NCI-H1694 (cell line): ENCODE measurements at places on chromosomes 7 and 10.

DNA sequence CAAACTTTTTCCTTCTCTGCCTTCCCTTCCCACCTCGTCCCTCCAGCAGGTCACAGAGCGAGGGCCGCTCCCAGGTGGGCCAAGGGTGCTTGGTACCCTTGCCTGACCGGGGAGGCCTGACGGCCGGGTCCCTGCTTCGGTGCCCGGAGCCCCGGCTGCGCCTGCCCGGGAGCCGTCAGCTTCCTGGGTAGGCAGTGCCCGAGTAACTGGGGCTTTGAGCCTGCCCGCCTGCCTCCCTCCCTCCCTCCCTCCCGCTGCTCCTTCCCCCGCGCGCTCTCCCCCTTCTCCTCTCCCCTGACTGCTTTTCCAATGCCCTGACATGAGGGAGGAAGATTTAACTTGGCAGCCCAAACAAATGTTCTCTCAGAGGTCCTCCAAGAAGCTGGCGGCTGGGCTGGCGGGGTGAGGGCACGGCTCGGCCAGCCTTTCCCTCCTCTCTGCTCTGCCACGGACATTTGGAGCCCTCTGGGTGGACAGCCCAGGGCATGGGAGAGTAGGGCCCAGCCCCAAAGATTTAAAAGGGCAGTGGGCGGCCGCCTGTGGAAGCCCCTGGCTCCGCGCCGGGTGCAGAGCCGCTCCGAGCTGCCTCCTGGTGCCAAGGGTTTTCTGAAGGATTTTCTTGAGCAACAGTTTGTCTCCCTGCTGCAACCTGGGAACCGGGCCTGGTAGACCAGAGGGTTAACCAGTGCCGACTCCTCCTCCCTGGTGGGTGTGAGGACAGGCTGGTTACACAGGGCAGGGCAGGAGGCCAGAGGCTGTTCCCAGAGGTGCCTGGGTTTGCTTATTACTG is 2.0 kb downstream of the ZMIZ1 start:
- peak; percentile 53 for DNase-seq

DNA sequence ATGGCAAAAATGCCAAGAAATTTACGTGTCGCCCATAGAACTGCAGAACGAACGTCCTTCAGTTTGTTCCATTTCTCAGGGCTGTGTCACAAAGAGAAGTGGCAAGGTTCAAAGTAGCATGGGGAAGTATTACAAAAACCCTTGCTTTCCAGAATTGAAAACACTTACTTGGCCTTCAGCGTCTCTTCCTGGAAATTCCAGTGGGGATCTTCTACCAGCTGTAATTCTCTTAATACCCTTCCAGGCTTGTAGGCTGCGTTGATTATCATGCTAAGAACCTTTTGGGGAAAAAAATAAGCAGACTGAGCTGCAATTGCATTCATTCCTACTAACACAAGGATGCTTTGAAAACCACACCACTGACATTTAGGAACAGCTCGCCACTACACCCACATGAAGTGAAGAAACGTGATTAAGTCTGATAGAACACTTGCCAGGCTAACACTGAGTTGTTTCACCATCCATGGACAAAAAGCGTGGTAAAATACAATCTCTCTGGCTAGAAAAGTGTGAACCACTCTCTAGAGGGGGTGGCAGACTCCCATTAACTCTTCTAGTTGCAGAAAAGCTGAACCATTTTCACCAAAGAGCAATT is 222.3 kb downstream of the SFMBT2 start:
- no peak for DNase-seq

DNA sequence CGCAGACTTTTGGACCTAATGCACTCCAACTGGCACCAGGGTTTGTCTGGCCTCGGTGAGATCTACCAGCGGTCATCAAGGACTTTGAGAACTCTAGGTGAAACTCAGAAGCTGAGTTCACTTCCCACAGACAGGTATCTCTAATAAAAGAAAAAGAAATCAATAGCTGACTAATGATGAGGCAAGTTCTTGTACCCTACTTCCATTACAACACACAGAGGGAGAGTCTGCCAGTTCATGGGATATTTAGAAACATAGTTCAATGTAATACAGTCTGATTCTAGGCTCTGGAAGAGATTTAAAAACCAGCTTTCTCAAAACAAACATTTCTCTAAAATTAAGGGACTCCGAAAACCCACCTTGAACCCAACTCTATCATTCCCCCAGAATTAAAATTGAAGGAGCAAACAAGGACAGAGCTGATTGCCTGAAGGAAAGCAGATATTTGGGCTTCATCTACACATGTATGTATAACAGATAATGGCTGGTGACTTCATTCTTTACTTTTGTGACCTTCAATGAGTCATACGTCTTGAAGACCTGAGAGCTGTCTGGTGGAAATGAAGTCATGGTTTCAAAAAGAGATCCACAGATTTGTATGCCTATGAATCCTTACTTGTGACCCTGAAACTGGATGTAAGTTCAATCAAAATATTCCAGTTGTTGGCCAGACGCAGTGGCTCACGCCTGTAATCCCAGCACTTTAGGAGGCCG is 2.7 kb upstream of the PNLIPRP1 start:
- DNase-seq = no peak

DNA sequence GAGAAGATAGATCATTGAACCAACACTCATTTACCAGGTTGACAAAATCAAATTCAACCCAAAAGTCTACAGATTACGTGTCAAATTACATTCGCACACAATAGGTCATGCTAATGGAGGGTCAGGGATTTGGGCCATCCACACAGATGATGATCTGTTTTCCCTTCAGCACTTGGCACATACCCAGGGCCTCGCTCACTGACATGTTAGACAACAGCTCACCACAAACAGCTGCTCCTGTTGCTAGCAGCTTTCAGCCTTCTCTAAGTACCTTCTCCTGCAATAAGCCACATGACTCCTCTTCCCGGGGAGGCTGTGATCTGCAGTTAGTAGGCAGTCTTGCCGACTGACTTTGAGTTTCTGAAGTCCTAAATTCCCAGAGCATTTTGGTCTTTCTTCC is 18.4 kb downstream of the NKX2-3 start:
- peak; percentile 73 for DNase-seq

DNA sequence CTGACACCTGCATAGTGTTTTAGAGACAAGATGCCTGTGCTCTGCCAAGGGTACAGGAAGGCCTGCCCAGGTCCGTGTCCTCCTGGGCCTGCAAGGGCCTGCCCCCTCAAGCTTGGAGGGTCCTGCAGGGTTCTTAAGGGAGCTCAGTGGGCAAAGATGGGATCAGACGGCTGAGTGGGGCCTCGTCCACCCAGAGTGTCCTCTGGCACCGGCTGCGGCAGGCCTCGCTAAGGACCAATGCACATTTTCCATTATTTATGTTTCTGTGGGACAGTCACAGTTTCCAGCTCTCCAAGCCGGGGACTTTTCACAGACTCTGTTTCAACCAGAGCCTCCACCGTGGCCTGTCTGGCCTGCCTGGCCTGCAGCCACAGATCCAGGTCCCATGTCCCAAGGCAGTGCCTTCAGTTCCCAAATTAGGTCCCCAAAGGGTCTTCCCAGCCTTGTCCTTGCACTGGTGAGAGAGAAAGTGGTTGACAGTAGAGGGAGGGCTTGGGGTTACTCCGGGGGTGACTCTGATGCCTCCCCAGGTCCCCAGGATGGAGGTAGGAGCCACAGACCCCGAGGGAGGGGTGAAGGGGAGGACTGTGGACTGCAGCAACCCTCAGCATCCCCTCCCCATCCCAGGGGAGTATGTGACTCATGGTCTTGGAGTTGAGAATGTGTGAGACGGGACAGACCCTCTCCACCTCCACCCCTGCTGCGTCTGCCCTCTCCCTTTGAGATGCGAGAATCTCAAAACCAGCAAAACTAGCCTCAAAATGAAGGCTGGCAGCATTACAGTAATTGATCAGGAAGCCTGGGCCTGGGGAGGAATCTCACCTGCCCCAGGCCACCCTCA is 14.8 kb downstream of the MYL10 start:
- no peak for DNase-seq

DNA sequence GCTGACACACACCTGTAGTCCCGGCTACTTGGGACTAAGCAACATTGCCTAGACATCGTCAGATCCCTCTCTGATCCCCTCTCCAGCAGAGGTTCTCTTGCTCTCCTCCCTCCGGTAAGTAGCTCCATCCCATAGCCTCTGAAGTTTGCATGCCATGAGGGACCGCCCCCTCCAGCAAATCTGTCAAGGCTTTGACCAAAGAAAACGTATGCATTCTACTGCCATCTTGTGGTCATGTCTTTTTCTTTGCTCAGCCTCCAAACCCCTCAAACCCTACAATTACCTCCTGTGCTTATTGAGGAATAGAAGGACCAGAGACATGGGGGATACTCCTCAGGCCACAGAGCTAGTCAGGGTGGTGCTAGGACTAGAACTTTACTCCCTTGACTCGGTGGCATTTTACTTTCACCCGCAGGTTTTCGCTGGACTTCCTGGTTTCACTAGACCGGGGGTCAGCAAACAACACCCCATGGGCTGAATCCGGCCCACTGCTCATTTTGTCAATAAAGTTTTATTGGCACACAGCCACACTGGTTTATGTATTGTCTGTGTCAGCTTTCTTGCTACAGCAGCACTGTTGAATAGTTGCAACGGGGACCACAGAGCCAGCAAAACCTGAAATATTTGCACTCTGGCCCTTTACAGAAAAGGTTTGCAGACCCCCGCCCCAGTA is 202.6 kb upstream of the FOXK1 start:
- DNase-seq = peak; percentile 67

DNA sequence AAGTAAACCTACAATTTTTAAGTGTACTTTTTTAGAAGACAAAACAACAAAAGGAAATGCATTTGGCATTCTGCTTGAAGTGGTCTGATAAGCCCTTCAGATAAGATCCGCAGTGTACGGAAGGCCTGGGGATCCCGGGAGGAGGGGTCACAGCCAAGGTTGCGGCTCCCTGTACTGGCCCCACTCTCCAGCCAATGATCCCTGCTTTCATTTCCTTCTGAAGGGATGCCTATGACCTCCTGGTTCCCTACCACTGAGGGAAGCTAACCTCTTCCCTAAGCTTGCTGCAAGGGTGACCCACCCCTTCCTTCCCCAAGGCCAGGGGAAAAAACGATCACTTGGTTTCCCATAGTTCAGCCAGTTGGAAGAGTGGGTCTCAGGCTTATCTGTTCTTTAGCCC is 5.3 kb downstream of the DENND2A start:
- DNase-seq = no peak

DNA sequence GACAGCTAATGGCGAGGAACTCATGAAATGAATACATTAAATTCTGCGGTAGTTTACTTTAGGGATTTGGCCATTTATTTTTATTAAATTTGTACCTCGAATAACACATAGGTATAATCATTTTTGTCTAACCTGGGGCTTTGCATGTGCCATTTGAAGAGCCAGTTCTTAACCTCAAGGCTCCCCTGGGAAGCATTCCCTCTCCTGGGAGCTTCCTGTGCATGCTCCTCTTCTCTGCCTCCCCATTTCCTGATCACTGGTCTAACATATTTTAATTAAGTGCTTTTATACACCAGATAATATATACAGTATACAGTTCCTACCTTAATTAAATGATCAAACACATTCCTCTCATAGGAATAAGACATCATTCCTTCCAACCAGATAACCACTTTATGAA is 183.9 kb upstream of the FZD1 start:
- DNase-seq = no peak

GRCh38 chr7:19293431-19293830 is 148.2 kb upstream of the FERD3L start:
- DNase-seq = no peak

DNA sequence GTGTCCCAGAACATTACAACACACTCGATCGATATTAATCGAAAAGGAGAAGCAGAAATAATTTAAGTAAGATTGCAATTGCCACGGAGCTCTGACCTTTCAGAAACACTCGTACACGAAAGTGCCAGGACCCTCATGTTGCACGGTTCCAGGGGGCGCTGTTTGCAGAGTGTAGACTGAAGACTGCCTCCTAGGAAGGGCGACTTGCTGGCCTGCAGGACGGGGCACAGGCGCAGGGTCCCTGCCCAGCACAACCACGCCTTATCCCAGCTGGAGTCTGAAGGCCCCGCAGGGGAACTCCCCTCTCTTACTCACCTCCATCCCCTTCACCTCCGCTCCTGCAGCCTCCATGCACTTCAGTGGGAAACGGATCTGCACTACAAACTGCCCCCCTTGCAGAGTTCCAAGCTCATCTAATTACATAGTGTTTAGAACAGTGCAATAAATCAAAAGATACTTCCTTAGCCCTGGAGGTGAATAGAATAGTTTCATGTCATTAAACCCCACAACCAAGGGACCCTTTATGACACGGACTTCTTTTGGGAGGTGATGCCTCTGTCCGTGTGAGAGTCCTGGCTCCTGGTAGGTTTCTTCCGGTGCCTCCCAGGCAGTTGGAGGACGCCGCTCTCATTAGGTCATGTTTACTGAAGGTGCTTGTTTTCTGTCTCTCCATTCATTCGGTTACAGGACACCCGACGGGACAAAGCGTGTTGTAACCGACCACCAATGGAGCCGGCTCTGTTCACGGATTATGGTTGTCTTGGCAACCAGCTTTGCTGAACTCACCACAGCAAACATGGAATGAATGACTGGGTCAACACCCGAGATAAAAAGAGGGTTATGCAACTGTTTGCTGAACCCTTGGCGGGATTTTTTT is 262.2 kb downstream of the BAMBI start:
- no peak for DNase-seq

DNA sequence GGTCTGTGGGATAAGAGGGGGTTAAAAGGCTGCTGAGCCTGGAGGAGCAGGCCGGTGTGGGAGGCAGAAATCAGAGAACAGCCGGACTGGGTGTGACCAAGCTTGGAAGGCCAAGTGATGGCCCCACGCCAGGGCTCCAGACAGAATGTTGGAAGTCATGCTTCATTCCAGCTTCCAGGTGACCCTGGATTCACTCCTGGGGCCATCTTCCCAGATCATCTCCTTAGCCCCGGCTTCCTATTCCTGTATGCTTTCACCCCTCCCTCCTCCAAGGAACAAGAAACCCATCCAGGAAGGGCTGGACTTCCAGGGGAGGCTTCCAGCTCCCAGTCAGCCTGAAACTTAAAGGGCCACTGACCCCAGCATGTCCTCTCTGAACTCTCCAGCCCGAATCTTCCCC is 1.0 kb downstream of the INMT start:
- no peak for DNase-seq

- DNase-seq = peak; percentile 31
These were observed at the start of gene IL6 for GRCh38 chr7:22726907-22727713. TSS of gene IL6 (plus strand) at chr7:22727200. CDS start at chr7:22727263, 63 bp downstream.

GRCh38 chr7:91347290-91347689 is 83.1 kb downstream of the FZD1 start:
- no peak for DNase-seq
